Vein endothelial cell (primary cell): ENCODE measurements at places on chromosomes 5 and 9. TPM values are rescaled to one million over a fixed set of nuclear protein-coding genes. Genes with fewer than 3 reads are reported as not detected.

TAF11L10 gene
- total RNA-seq, result not detected in 2 replicates

SPATA31C1 gene
- total RNA-seq, result not detected in 2 replicates

C9orf153 gene
- total RNA-seq, result 0.33 TPM in 1 of 2 replicates, not detected in the other

TOR4A gene
- total RNA-seq, result 58.3 and 77.4 TPM in 2 replicates

CATSPER3 gene
- total RNA-seq, result under 0.01 TPM in 1 of 2 replicates, not detected in the other

CCL28 gene
- 2.3 and 2.7 TPM in 2 replicates for total RNA-seq

CARD9 gene
- total RNA-seq, result 0.57 and 0.65 TPM in 2 replicates

ANKRD31 gene
- under 0.01 and 0.10 TPM in 2 replicates for total RNA-seq

CTXN3 gene
- not detected in 2 replicates for total RNA-seq

FBLL1 gene
- 0.57 and 0.65 TPM in 2 replicates for total RNA-seq

LYRM7 gene
- total RNA-seq, result 7.5 and 13.9 TPM in 2 replicates

LHX6 gene
- 10.1 and 36.1 TPM in 2 replicates for total RNA-seq

PHYHD1 gene
- total RNA-seq, result 0.19 and 1.3 TPM in 2 replicates

SLC1A3 gene
- not detected in 2 replicates for total RNA-seq

SNAPC4 gene
- 19.5 and 25.8 TPM in 2 replicates for total RNA-seq

PPP3R2 gene
- total RNA-seq, result not detected in 2 replicates

C9orf50 gene
- total RNA-seq, result not detected in 2 replicates

CER1 gene
- not detected in 2 replicates for total RNA-seq

PCDHB14 gene
- 0.98 and 1.2 TPM in 2 replicates for total RNA-seq

PCDHB10 gene
- total RNA-seq, result 1.1 and 1.3 TPM in 2 replicates

GDNF gene
- total RNA-seq, result under 0.01 TPM in 1 of 2 replicates, not detected in the other

SPINK4 gene
- total RNA-seq, result not detected in 2 replicates

C9orf43 gene
- total RNA-seq, result 1.2 and 1.3 TPM in 2 replicates

C5orf63 gene
- total RNA-seq, result 3.6 and 4.0 TPM in 2 replicates

PCDHA9 gene
- total RNA-seq, result under 0.01 TPM in 2 replicates

OXCT1 gene
- total RNA-seq, result 26.1 and 35.3 TPM in 2 replicates

PCDHB15 gene
- total RNA-seq, result 0.98 and 1.1 TPM in 2 replicates

KCNV2 gene
- not detected in 2 replicates for total RNA-seq

IL13 gene
- total RNA-seq, result not detected in 2 replicates

DUSP1 gene
- 92.5 and 128 TPM in 2 replicates for total RNA-seq

FAM53C gene
- total RNA-seq, result 44.0 and 54.9 TPM in 2 replicates

STKLD1 gene
- total RNA-seq, result 0.33 and 1.6 TPM in 2 replicates

PKD2L2 gene
- 0.10 TPM in 1 of 2 replicates, not detected in the other for total RNA-seq

GALNT12 gene
- under 0.01 and 0.76 TPM in 2 replicates for total RNA-seq

TMEFF1 gene
- total RNA-seq, result 8.8 and 10.7 TPM in 2 replicates

UIMC1 gene
- total RNA-seq, result 40.8 and 43.3 TPM in 2 replicates
